ENCODE measurements at places on chromosomes 7 and 10. TPM values are rescaled to one million over a fixed set of nuclear protein-coding genes. Genes with fewer than 3 reads are reported as not detected.

Gene ELMO1
- 13.8 TPM for total RNA-seq

Gene MCM10
- total RNA-seq: 0.62 TPM

Gene SPDYE2
- not detected for total RNA-seq

Gene POLR3A
- total RNA-seq: 8.2 TPM

Gene ARL5B
- 6.2 TPM for total RNA-seq

Gene VSTM2A
- total RNA-seq: not detected

Data from Right ventricle myocardium inferior (tissue), 1 donor.